ENCODE measurements at places on chromosomes 6 and 20.

DNA sequence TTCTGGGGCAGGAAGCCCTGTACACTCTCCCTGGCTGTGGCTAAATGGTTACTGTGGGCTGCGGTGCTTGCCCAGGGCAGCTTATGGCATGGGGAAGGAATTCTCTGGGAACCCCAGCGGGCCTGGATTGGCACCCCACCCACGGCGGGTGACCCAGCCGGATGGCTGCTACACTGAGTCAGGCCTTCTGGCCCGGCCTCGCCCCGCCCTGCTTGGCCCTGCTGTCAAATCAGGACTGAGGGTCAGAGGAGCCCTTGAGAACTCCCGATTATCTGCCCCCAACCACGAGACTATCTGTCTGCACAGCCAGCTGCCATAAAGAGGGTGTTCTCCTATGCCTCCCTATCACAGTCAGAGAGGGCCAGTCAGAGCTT lies 7.3 kb upstream of the ITPR3 start:
- DNase-seq, result no peak

- DNase-seq, result no peak
These were observed 584.1 kb upstream of the FLRT3 start for GRCh38 chr20:14921513-14921912.

GRCh38 chr6:139156102-139156501 lies 21.2 kb downstream of the HECA start:
- no peak for DNase-seq

- no peak for DNase-seq
These were observed 150.3 kb upstream of the PREP start for GRCh38 chr6:105553171-105553570.

GRCh38 chr6:32195652-32195901 lies 3.1 kb upstream of the GPSM3 start:
- DNase-seq, result peak; percentile 100

- DNase-seq, result no peak
These were observed 175.1 kb upstream of the FOXQ1 start for GRCh38 chr6:1136827-1137226.

GRCh38 chr6:111832833-111833418 lies 40.3 kb downstream of the FYN start:
- no peak for DNase-seq

- DNase-seq, result peak; percentile 67
These were observed 122.8 kb upstream of the CDH4 start for GRCh38 chr20:61129311-61129710.

- DNase-seq, result no peak
These were observed 401.6 kb upstream of the SULF2 start for GRCh38 chr20:48186915-48187314.

- DNase-seq, result no peak
These were observed at the start of gene NOX3 for GRCh38 chr6:155455766-155456165. Gene NOX3, minus strand, starts transcription at chr6:155455839. Its CDS starts 39 bp downstream, at chr6:155455800.

DNA sequence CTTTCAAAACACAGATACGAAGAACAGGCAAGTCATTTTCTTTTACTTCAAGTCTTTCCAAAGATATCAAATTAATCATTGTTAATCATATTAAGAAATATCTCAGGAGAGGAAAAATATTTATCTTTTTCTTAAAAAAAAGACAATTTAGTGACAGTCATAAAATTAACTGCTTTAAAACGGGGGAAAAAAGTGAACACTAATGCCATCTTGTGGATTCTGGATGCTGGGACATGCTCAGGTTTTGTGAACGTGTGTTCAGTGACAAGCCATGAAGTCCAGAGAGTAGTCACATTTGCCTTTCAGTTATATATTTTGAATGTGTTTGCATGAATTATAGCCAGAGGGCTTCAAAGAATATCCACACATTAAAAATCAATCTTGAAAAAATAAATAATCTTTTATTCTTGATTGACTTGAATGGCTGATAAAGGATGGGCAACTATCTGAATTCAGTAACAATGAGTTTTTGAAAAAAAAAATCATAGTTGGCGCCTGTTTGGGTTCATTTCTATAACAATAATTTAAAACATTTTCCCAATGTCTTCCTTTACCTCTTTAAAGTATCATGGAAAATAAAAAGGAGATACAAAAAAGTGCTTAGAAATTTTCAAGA lies 74.7 kb upstream of the NOX3 start:
- DNase-seq, result no peak

DNA sequence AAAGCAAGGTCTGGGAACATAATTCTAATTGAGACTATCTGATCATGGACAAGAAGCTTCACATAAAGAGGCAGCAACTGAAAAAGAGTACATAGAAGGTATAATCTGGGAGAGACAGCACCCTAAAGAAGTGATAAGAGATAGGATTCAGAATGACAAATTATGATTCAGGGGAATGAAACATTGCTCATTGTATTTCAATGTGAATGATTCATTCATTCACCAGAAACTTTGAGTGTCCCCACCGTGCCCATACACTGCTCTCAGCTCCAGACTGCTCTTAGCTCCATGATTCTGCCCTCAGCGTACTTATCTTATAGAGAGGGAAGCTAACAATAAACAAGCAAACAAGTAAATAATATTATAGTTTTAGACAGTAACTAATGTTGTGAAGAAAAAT lies 329.3 kb upstream of the IRAK1BP1 start:
- DNase-seq, result no peak

DNA sequence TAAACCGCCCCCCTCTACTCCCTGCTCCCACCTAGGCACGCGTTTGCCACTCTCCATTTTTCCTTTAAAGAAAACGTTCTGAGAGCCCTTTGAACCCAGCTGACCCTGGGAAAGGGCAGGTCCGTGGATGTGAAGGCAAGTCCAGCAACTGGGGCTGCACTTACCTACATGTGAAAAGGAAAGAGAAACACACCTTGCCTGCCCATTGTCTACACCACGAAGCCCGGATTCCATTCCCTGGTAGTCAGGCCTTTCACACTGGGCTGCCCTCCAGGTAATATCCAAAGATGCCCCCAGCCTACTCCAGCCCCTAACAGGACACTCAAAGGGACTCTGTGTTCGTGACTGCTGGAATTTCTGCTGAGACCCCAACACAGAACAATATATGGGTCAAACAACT lies 94.4 kb downstream of the CD83 start:
- no peak for DNase-seq

DNA sequence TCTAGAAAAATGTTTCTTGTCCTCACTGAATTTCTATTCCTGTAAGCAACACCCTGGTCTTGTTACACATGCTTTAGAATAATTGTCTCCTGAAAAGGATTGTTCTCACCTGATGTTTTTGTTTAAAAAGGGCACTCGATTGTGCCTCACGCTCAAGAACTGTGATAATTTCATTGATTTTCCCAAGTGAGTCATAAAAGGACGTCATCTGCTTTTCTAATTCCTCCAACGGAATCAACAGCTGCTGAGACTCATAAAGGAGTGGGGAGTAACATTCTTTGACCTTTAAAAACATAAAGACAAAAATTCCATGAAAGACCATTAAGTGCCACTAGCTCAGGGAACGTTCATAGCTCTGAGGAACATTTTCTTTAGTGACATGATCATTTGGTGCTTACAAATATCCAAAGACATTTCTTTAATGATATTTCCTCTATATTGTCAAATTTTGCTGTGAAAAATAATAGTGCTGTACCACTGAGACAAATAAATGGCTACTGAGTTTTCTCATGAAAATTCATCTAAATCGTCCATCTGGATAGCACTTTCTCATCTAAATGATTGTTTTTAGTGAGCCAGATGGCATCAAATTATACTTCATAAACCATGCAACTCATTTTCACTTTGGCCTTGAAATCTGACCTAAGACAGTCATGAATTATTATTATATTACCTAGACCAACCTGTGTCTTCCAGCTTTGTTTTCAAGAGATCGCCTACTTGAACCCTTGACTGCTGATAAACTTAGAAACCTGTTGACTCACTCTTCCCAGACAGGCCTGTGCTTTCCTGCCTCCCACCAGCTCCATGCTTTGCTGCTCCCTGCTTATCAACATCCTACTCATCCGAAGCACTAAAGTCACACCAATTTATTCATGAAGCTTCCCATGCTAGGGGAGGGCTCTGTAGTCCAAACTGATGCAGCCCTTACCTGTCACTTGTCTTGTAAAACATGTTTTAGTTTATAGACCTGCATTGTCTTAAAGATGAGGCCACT lies 178.2 kb downstream of the SYNE1 start:
- no peak for DNase-seq
